Hindlimb muscle (tissue), 1 donor: ENCODE measurements at places on chromosomes 5 and 9. TPM values are rescaled to one million over a fixed set of nuclear protein-coding genes. Genes with fewer than 3 reads are reported as not detected.

- no peak for DNase-seq
Observed at GRCh38 chr5:32202394-32202793, 28.3 kb upstream of the GOLPH3 start.

DNA sequence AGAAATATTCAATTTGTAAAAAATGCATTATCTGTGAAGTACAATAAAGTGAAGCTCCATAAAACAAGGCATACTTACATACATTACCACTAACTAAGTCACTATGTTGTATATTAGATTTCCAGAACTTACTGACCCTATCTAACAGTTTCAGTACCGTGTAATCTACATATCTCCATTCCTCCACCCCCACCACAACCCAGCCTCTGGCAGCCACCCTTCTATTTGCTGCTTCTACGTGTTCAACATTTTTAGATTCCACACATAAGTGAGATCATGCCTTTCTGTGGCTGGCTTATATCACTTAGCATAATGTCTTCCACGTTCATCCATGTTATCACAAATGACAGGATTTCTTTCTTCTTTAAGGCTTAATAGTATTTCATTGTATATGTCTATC, 15.1 kb upstream of the HSDL2 start:
- DNase-seq, result no peak

GRCh38 chr5:42908086-42908485, 96.4 kb upstream of the SELENOP start:
- no peak for DNase-seq

GRCh38 chr5:159100025-159100781, 487 bp upstream of the EBF1 start:
- peak; percentile 96 for DNase-seq

DNA sequence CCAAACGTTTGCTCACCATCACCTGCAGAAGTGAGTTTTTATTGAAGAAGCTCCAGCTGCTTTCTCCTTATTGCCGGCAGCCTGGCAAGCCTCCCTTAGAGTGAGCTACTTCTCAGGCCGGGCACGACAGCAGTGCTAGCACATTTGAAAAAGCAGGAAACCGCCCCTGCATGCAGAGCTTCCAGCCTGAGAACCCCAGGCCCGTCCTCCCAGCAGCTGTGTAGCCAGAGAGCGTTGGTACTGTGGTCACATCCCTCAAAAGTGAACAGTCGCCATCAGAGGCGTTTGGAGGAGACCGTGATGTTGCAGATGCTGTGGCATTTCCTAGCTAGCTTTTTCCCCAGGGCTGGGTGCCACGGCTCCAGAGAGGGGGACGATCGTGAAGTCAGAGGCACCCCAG, 23.5 kb downstream of the SLC25A25 start:
- no peak for DNase-seq

DNA sequence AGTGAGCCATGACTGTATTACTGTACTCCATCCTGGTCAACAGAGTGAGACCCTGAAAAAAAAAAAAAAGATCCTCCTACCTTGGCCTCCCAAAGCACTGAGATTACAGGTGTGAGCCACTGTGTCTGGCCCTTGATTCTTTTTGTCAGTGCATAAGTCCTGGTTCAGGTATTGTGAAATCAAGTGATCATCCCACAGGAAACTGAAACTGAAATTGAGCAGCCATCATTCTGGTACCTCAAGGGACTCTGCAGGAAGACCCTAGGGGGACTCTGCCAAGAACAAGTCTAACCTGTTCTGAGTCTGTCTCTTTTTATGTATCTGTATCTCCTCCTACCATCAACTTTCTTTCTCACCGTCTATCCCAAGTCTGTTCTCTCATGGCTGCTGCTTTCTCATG, 1.9 kb upstream of the DCAF10 start:
- no peak for DNase-seq

- DNase-seq, result no peak
Observed at GRCh38 chr5:68555907-68556681, 340.5 kb downstream of the PIK3R1 start.

DNA sequence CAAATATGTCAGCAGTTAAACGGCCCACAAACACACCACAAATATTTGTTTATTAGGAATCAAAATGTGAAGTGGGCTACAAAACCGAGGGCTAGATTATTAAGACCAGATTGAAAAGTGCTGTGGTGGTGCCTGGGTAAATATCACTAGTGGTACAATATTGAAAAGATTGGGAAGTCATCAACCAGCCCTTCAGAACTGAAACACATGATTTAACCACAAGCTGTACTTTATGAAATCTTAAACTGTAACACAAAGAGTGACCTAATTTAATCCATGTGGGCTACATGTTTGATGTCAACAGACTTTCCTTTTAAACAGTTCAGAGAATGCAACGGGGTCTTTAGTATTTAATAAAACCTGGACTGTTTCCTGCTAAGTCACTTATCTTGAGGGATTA, 182.3 kb downstream of the SPATA31D1 start:
- no peak for DNase-seq

- no peak for DNase-seq
Observed at GRCh38 chr5:105587963-105588662, 2025.5 kb upstream of the NUDT12 start.

DNA sequence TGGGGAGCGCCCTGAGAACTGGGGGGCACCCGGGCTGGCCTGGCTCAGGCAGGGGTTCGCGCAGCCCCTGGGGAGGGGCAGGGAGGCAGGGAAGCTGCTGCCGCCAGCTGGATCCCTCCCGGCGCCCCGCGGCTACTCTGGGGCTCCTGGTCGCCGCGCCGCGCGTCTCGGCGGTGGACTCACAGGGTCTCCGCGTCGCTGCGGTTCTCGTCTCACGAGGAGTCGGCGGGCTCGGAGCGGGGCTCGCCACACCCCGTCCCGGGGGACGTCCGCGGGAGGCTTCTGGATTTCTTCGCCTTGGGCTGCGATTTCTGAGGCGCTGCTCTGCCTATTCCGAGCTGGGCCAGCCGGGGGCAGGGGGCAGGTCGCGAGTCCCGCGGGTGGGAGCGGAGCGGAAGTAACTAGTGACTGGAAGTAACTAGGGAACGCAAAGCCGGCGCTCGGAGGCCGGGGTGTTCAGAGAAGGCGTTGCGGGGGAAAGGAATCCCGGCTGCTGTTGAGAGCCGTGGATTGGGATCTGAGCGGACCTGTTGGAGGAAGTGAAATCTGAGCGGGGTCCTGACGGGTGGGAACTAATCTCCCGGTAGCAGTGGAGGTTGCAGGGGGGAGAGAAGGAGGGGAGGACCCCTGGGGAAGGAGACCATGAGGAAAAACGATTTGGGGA, 511 bp downstream of the CYSTM1 start:
- DNase-seq, result peak; percentile 67

DNA sequence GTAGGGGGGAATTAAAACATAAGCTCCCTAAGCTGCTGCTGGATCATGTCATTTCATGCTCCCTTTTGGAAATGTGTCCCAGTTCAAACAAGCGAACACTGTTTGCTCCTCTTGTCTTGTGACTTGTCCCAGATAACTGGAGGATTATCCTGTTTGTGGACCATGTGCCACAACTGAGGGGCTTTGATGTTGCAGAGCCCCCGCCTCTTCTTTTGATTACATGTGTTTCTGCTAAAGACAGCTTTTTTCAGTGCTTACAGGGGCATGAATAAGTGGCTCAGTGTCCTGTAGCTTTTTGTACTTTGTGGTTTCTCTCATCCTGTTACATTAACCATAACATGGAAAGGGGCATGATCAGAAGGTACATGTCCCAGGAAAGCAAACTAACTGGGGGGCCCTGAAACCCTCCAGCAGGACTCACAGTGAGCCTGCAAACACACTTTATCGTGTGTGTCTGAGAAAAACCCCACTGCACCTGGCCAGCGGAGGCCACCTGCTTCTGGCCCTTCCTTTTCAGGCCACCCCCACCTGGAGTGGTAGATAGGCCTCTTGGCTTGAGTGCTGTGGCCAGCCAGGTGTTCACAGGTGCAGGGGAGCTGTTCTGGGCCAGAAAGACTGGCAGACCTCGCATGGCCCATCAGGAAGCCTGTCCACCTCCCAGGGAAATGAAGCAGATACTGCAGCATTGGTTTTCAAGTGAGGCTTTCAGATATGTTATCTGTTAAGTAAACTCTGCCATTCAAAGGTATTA, 285.6 kb downstream of the FANCC start:
- no peak for DNase-seq

DNA sequence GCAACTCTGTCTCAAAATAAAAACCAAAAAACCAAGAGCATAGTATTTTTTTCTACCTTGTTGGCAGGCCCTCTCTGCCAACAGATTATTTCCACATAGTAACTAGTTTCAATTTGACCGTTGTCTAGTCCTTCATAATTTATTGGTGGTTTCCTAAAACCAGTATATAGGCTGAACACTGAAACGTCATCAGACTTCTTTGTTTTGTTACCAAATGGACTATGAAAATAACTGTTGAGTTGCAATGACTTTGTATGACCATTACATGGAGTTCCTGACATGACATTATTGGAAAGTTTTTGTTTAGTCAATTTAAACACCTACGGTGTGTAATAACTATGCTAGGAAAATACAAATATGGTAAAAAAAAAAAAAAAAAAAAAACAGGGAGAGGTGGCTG, 1.7 kb downstream of the AGGF1 start:
- no peak for DNase-seq

DNA sequence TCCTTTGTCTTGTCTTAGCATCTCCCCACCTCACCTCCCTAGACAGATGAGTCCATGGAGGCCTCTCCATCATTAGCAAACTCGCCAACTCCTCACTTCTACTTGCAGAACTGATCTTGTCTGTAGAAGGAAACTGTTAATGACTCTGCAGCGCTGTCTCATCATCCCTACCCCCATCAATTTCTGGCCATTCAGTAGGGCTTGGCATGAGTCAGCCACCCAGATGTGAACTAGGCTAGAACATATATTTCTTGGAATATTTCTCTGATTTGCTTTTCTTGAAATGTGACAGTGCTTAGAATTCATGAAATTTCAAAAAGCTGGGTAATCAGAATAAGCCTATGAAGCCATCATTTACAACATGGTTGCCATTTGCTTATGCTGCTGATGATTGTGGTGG, 1125.0 kb upstream of the DMAC1 start:
- no peak for DNase-seq

DNA sequence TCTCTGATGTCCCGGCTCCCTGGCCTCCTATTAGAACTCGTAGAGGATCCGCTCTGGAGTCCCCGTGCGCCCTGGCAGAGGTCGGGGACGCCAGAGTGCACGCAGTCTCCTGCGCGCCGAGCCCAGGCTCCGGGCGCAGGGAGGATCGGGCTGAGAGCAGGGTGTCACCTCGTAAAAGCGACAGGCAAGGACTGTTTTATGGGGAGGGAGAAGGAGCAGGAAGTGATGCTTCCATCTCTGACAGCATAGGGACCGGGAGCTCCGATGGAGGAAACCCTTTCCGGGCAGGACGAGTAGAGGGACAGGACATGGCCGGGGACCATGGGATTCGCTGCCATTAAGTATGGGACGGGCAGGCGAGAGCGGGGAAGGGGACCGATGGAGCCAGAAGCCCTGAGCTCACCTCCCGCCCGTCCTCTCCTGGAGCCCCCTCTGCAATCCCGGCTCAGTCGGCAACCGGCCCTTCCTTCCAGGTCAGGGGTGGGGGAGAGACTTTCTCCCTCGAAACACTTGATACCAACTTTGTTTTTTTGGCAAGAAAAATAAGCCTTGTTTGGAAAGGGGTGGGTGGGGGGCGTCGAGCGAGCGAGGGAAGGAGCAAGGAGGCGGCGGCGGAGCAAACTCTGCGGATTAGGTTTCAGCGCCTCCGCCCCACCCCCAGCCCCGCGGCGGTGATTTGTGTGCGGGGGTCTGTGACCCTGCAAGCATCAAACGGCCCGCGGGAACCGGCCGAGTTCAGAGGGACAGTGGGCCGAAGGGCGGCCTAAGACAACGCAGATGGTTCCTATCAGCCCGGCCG, 12.6 kb downstream of the LMX1B start:
- DNase-seq, result no peak

- no peak for DNase-seq
Observed at GRCh38 chr9:132350861-132351315, 3.9 kb downstream of the SETX start.

GRCh38 chr9:98742325-98743280, 33.9 kb upstream of the GABBR2 start:
- no peak for DNase-seq

DNA sequence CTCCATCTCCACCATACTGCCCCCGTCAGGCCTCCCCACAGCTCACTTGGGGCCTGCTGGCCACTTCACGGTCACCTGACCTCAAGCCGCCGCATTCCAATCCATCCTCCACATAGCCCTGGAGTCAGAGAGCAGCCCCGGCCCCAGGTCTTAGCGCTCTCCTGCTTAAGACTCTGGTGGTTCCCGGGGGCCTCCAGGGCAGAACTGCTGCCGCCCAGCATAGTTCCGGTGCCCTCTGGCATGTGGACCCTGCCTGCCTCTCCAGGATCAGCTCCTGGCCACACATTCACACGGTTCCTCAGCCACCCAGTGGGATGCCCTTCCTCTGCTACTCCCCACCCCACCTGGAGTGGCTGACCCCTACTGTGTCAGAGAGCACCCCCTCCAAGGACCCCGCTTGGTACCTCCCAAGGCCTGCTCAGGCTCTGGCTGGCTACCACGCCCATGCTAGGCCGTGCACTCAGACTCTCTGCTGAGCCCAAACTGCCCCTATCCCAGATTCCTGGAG, 8.7 kb downstream of the PHYKPL start:
- no peak for DNase-seq

- no peak for DNase-seq
Observed at GRCh38 chr5:37869216-37869615, 29.4 kb upstream of the GDNF start.

DNA sequence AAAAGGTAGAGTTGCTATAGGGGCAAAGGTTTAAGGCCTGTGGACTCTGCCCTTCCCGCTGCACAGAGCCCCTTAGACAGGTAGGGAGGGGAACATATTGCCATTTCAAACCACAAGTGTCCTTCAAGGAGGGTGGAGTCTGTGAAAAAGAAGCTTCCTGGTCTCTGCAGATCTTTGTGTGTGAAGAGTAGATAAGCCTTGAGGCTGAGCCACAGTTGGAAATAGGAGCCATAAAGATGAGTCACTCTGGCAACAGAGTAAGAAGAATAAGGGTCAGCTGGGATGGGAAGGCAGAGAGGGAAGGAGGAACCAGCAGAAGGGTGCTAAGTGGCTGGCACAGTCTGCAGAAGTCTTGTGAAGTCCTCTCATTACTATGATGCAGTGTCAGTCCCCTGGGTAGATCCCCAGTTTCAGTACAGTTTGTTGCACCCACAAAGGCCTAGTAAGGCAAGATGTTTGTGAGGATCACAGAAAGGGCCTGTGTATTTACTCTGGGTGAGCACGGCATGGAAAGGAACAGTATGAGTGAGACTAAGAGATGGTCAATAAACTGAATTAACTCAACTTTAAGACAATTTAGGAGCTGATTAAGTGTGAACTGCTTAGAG, 18.1 kb downstream of the GRXCR2 start:
- DNase-seq, result no peak

DNA sequence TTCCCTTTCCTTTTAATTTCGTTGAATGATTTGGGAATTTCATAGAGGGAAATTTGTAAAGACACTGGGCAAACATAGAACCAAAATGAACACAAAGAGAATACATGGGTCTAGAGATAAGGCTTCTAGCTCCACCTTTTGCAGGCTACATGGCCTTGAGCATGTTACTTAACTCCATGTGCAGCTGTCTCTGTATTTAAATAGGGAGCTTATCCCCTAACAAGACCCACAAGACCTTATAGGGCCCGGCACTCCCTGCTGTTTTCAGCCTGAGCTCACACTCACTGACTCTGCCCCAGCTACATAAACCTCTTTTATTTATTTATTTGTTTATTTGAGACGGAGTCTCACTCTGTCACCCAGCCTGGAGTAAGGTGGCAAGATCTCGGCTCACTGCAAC, 30.6 kb upstream of the TLE1 start:
- DNase-seq, result no peak

Gene OR1L4
- not detected for polyA plus RNA-seq

Gene CCDC180
- polyA plus RNA-seq, result 7.9 TPM

Gene LCN15
- 0.62 TPM for polyA plus RNA-seq

Gene TERT
- polyA plus RNA-seq, result not detected

Gene IFNA2
- not detected for polyA plus RNA-seq

Gene FOXD4L5
- 1.1 TPM for polyA plus RNA-seq

Gene GCNT4
- polyA plus RNA-seq, result 0.09 TPM
